ENCODE measurements at places on chromosomes 2 and 18.

DNA sequence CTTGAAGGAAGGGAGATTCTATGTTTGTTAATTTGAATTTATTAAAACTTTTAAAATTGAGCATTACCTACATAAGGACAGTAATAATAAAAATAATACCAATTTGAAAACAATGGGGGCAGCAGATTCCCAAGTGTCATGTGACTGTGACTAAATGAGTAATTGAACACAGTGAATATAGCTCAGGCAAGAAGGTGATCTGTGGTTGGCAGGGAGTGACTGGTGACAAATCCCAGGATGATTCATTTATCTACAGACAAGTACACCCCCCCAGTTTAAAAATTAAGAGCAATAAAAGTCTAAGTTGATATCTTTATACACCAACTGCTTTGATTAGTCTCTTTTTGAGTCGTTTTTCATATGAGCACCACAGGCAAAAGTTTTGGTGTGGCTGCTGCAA is 299.5 kb downstream of the ARHGAP15 start:
- no peak for DNase-seq
- no peaks in the 10 kb centered on the region for H3K36me3 ChIP-seq
- H3K4me3 ChIP-seq: no peak overlapping the region
- H3K27me3 ChIP-seq: no peaks in the 10 kb centered on the region

- no peak overlapping the region for H3K4me3 ChIP-seq
- H3K4me1 ChIP-seq: no peaks in the 10 kb centered on the region
- no peaks in the 10 kb centered on the region for H3K27me3 ChIP-seq
Measured at GRCh38 chr2:24509425-24509824, 18.4 kb downstream of the NCOA1 start.

DNA sequence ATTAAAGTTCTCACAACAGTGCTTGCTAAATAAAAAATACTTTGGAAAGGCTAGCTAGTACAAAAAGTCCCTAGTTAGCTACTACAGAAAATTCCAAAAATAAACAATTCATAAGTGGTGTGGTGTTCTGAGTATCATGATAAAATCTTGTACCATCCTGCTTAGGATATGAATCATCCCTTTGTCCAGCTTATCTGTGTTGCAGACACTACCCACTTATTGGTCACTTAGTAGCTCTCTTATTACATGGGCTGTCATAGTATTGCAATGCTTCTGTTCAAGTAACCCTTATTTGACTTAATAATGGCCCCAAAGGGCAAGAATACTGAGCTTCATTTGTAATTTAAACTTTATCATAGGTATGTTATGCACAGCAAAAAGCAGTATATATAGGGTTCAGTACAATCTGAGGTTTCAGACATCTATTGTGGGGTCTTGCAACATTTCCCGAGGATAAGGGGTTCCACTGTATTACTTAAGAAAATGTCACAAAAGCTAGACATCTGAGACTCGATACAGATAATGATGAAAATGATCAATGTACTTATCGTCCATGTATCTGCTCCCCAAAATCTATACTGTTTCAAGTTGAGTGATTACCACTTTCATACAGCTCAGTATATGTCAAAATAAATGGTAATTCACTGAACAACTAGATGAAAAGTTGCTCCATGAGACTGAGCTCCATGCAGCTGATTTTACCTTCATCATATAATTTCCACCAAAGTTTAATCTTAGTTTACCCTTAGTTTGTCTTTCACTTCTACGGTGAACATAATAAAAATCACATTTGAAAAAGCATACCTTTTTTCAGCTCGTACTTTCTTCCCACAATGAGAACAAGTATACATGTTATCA is 93.8 kb downstream of the C2orf74 start:
- H3K4me1 ChIP-seq: no peaks in the 10 kb centered on the region
- H3K27ac ChIP-seq: no peak overlapping the region
- no peak overlapping the region for H3K4me3 ChIP-seq
- no peaks in the 10 kb centered on the region for H3K27me3 ChIP-seq
- no peak for DNase-seq
- H3K36me3 ChIP-seq: peaks cover 47% of the 10 kb centered on the region

- H3K4me3 ChIP-seq: peak overlapping the region; percentile 74
- H3K36me3 ChIP-seq: no peaks in the 10 kb centered on the region
Measured at GRCh38 chr2:38600242-38600891, 2.4 kb downstream of the HNRNPLL start.

- H3K27me3 ChIP-seq: no peaks in the 10 kb centered on the region
- no peaks in the 10 kb centered on the region for H3K36me3 ChIP-seq
- H3K4me1 ChIP-seq: no peaks in the 10 kb centered on the region
- no peak for DNase-seq
- no peak overlapping the region for H3K4me3 ChIP-seq
Measured at GRCh38 chr18:30446605-30447004, 595.9 kb downstream of the DSC3 start.

DNA sequence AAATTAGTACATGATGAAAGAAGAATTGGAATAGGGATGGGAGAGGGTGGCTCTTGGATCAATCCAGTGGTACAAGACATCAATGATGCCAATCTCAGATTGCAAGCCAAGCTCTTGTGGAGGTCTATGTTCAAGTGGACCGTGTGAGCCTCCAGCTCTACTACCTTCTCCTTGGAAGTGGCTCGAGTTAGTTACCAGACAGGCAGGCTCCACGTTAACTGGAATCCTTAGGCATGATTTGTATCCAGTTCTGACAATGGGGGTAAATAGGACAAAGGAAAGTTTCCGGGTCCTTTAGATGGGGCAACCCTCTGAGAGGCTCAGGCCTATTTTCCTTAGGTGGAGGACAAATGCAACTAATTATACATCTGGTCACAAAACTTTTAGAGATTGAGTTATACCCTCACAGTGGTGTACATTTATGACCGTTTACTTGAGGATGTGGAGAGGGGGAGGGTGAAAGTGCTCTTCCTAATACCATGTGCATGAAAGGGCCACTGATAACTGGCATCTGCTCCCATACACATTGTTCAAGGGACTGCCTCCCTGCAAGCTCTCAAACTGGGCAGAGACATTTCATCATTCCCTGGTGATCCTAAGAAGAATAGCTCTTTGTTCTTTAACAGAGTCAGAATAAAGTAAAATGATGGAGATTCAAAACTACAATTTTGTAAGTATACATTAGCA is 180.2 kb downstream of the SOCS6 start:
- H3K4me1 ChIP-seq: no peaks in the 10 kb centered on the region
- H3K27me3 ChIP-seq: no peaks in the 10 kb centered on the region
- no peak for DNase-seq
- H3K4me3 ChIP-seq: no peak overlapping the region

DNA sequence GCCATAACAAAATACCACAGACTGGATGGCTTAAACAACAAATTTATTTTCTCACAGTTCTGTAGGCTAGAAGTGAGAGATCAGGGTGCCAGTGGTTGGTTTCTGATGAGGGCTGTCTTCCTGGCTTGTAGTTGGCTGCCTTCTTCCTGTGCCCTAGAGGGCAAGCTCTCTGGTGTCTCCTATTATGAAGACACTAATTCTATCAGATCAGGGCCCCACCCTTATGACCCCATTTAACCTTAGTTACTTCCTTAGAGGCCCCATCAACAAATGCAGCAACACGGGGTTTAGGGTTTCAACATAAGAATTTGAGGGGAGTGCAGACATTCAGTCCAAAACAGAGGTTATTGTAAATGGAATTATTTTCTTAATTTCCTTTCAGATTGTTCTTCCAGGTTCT is 22.9 kb downstream of the CYP27A1 start:
- H3K4me1 ChIP-seq: peaks cover 13% of the 10 kb centered on the region
- H3K36me3 ChIP-seq: no peaks in the 10 kb centered on the region
- no peaks in the 10 kb centered on the region for H3K27me3 ChIP-seq
- no peak for DNase-seq
- no peak overlapping the region for H3K27ac ChIP-seq

GRCh38 chr2:77746780-77747179 is 224.6 kb upstream of the LRRTM4 start:
- H3K27me3 ChIP-seq: no peaks in the 10 kb centered on the region
- H3K27ac ChIP-seq: no peak overlapping the region
- no peaks in the 10 kb centered on the region for H3K36me3 ChIP-seq

GRCh38 chr2:241724259-241724974 is 10.0 kb upstream of the D2HGDH start:
- no peak for DNase-seq
- H3K27me3 ChIP-seq: no peaks in the 10 kb centered on the region
- no peak overlapping the region for H3K4me3 ChIP-seq
- no peak overlapping the region for H3K27ac ChIP-seq
- H3K36me3 ChIP-seq: peaks cover 48% of the 10 kb centered on the region

- peak overlapping the region; percentile 31 for H3K27ac ChIP-seq
- H3K27me3 ChIP-seq: no peaks in the 10 kb centered on the region
- peaks cover 82% of the 10 kb centered on the region for H3K4me1 ChIP-seq
- no peaks in the 10 kb centered on the region for H3K36me3 ChIP-seq
- H3K4me3 ChIP-seq: no peak overlapping the region
Measured at GRCh38 chr2:143477714-143478443, 348.7 kb downstream of the ARHGAP15 start.

- H3K27ac ChIP-seq: no peak overlapping the region
- H3K4me3 ChIP-seq: no peak overlapping the region
- no peaks in the 10 kb centered on the region for H3K27me3 ChIP-seq
- no peaks in the 10 kb centered on the region for H3K36me3 ChIP-seq
Measured at GRCh38 chr2:165067643-165068486, 112.5 kb upstream of the SLC38A11 start.

DNA sequence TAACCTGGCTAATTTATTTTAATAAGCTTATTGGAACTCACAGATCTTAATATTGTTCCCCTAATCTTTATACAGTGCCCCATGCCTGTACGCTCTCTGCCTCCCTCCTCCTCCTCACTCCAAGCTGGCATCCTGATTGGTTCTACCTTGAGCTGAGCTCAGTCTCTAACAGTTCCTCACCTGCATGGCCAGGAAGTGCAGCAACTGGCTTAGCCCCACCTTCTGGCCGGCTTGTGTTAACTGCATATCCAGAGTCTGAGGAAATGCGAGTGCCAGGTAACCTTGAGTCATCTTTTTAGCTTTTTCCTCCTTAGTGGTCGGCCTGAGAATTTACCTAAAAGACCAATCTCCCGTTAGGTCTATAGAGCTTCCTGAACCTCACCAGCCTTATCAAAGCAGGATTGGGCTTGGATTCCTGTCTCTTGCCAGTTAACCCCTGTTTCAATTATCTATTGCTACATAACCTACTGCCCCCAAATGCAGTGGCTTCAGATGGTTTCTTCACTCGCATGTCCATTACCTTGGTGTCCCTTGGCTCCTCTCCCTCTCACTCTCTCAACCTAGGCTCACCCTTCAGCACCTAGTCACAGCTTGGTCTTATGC is 89.5 kb upstream of the STK39 start:
- no peak for DNase-seq
- no peaks in the 10 kb centered on the region for H3K36me3 ChIP-seq
- H3K27me3 ChIP-seq: no peaks in the 10 kb centered on the region
- H3K4me1 ChIP-seq: no peaks in the 10 kb centered on the region

DNA sequence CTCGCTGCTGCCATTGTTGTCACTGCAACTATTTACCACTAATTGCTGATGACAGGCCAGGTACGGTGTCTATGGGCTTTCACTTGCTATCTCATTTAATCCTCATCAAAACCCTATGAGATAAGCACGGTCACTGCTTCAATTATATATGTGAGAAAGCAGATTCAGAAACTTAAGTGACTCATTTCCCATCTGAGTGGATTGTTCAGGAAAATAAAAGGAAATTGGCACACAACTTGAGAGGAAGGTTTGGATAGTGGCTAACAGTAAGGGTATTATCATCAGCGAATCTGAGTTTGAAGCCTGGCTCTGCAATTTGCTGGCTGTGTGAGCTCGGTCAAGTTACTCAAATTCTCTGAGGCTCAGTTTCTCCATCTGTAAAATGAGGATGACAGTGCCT is 196.0 kb downstream of the KCNS3 start:
- H3K4me3 ChIP-seq: no peak overlapping the region
- DNase-seq: no peak
- H3K36me3 ChIP-seq: no peaks in the 10 kb centered on the region
- no peaks in the 10 kb centered on the region for H3K4me1 ChIP-seq
- no peaks in the 10 kb centered on the region for H3K27me3 ChIP-seq
- H3K27ac ChIP-seq: no peak overlapping the region

DNA sequence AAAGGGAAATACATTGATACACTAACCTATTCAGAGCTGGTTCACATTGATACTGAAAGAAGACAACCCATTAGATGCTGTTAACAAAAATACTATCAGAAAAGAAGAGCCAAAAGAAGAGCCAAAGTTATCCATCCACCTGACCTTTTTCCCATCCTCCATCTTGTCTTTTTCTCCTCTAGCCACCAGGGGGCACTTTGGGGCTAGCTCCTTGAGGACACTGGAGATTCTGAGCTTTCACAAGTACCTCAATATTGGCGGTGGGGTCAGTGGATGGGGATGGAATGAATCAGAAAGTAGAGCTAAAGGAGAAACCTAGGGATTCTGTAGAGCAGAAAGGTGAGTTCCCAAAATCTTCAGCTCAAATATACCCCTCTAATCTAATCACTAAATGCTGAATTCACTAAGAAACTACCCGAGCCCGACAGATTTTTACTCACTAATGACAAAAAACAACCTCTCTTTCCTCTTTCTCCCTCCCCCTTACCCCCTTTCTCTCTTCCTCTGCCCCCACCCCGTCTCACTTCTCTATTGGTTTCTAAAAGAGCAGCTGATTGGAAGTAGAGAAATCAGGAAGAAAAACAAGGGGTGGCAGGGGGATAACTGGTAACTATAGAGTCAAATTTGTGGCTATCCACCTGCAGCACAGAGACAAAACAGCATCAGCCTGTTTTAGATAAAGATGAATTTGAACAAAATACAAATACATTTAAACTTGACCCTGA is 203.3 kb downstream of the TCF4 start:
- H3K27me3 ChIP-seq: no peaks in the 10 kb centered on the region
- H3K27ac ChIP-seq: no peak overlapping the region
- H3K36me3 ChIP-seq: no peaks in the 10 kb centered on the region
- H3K4me1 ChIP-seq: no peaks in the 10 kb centered on the region

GRCh38 chr18:45755934-45756333 is 32.0 kb downstream of the SLC14A1 start:
- no peaks in the 10 kb centered on the region for H3K27me3 ChIP-seq
- no peak overlapping the region for H3K4me3 ChIP-seq
- H3K27ac ChIP-seq: no peak overlapping the region
- peak; percentile 86 for DNase-seq

GRCh38 chr2:150400849-150401248 is 86.6 kb downstream of the RND3 start:
- H3K36me3 ChIP-seq: no peaks in the 10 kb centered on the region
- H3K4me1 ChIP-seq: no peaks in the 10 kb centered on the region
- DNase-seq: no peak
- no peak overlapping the region for H3K4me3 ChIP-seq
- H3K27me3 ChIP-seq: no peaks in the 10 kb centered on the region

DNA sequence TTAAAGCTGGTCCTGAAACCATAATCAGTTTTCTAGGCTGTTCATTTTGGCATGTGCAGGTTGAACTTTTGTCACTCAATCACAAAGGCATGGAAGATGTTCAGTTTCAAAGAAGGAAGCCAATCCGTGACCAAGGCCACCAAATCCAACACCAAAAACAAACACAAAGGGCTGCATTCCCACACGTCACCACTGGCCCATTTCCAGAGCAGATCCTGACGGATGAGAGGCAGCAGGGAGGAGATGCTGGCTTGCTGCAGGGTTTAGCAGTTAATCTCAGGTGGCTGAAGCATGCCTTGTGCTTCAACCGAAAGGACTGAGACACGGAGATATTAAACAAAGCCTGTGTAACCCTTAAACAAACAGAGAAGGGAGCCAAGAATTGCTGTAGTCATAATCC is 191.9 kb upstream of the CTAGE1 start:
- H3K4me3 ChIP-seq: no peak overlapping the region
- peak; percentile 49 for DNase-seq
- peak overlapping the region; percentile 55 for H3K27ac ChIP-seq
- H3K36me3 ChIP-seq: no peaks in the 10 kb centered on the region
